ENCODE measurements at places on chromosomes 2 and 18. TPM values are rescaled to one million over a fixed set of nuclear protein-coding genes. Genes with fewer than 3 reads are reported as not detected.
A peak's percentile ranks its signal among the peaks of the same experiment; 100 is the strongest.

DNA sequence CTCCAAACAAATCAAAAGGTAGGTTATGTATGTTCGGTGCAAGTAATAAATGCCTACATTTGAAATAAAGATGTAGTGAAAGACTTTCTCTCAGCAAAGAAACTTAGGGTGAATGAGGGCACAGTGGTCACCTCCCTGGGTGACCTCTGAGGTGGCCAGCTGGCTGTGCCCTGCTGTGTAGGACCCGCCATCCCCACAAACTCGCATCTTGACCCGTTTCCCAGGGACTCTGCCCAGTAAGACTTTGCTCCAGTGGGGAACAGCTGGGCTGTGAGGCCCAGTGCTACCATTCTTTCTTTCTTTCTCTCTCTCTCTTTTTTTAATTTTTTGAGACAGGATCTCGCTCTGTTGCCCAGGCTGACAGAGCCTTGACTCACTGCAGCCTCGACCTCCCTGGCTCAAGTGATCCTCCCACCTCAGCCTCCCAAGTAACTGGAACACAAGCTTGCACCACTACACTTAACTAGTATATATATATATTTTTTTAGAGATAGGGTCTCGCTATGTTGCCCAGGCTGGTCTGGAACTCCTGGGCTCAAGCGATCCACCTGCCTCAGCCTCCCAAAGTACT is 8.2 kb upstream of the GAREM2 start:
- DNase-seq: no peak

- no peak for DNase-seq
Measured at GRCh38 chr2:231197706-231198290, 633 bp upstream of the ARMC9 start.

DNA sequence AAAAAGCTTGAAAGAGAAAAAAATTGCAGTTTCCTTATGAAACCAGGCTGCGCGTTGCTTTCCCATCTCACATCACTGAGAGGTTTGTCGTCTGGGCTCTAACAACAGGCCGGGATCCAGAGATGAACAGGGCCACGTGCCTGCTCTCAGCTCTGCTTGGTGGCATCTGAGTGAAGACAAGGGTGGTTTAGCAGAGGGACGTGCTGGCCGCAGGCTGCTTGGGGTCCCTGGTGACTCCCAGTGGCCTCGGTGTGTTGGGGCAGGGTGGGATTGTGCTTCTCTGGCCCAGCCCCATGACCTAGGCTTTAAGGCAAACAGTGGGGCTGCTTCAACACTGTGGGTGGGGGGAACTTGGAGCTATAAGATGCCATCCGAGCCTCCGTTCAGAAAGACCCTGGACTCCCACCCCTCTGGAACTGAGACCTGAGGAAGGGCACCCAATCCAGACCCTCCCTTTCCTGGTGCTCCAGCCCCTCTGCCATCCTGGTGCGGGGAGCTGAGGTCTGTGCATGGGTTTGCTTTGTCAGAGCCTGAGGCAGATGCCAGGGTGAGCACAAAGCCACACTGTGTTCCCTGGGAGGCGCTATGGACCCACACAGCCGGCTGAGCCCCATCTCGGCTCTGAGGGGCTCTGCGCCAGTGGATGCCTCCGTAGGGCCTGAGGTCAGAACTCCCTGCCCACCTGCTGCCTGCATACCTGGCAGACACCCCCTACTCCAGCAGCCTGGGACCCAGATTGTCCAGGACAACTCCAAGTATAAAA is 18.4 kb upstream of the HPCAL1 start:
- no peak for DNase-seq

GAD1 gene
- 3.0 TPM for total RNA-seq

WDR54 gene
- 64.7 TPM for total RNA-seq

HOXD3 gene
- total RNA-seq: 0.30 TPM

DNA sequence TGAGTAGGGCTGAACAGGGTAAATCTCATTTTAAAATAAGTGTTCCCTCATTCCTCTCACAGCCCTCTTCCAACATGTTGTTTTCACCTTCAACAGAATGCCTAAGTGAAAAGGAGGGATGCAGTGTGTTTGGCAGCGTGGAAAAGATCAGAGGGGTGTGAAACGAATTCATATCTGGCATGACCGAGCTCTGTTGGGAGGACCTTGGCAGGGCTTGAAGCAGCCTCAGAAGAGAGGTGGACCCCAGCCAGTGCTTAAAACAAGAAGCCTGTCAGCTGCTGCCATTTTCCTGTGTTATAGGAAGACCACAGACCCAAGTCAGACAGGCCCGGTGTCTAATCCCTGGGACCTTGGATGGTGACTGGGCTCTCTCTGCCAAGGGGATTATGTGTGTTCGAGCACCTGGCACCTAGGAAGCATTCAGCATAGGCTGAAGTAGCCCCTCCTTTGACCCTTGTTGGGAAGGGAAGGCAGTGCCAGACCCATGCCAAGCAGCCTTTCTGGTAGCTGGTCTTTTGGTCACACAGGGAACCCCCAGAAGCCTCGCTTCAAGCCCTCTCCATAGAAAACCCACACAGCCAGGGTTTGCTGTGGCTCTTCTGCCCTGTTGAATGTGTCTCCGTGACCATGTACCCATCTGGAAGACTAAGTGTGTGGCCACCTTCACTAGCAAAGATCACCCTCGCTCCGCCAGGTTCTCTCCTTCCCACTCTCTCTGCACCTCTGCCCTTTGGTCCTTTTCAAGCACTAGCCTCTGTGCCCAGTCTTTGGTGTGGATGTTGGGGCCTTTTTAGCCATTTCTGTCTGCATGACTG is 87.5 kb upstream of the ST3GAL5 start:
- no peak for DNase-seq

DNA sequence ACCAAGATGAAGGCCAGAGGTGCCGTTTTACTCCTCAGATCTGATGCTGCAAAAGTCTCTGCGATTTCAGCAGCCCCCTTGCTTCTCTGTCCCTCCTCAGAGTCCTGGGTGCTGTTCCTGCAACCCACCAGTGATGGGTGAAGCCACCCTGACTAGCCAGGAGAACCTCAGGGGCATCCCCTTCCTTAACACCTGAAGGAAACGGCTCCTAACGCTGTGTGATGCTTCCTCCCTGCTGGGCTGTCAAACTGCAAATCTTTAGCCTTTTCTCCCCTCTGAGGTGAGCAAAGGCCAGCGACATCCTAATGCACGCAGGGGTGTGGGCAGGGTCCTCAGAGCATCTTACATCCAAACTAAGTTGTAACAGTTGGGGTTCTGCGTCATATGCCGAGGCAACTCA is 24.8 kb downstream of the CHST10 start:
- DNase-seq: no peak

OTOS gene
- total RNA-seq: not detected

HES6 gene
- 1.5 TPM for total RNA-seq

DNA sequence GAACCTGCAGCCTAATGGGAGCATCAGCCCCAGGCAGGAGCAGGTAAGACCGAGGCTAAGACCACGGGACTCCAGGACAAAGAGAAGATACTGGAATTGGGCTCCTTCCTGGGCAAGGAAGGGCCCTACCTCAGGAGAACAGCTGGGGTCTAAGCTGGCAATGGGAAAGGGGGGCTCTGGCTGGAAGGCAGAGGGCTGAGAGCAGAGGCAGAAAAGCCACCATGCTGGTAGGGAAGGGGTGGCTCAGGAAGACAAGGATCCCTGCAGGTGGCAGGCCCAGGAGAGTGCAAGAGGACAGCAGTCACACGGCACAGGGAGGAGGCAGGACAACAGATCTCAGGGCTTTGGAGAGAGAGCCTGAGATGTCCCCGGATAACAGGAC is 203.5 kb downstream of the NDUFA10 start:
- no peak for DNase-seq

- DNase-seq: no peak
Measured at GRCh38 chr2:98175811-98176210, 88.8 kb downstream of the VWA3B start.

- DNase-seq: peak; percentile 51
Measured at GRCh38 chr18:63701952-63702351, 808 bp upstream of the SERPINB11 start.

- no peak for DNase-seq
Measured at GRCh38 chr2:40189881-40190280, 262.0 kb downstream of the SLC8A1 start.

OR6B2 gene
- not detected for total RNA-seq

GRCh38 chr18:12679183-12679786 is 21.4 kb upstream of the SPIRE1 start:
- DNase-seq: no peak

MOGAT1 gene
- total RNA-seq: not detected

All from M059J (cell line).